WTC11 (cell line): ENCODE measurements at places on chromosomes 1 and 21. TPM values are rescaled to one million over a fixed set of nuclear protein-coding genes. Genes with fewer than 3 reads are reported as not detected.

Gene OLFML3
- 65.8 to 91.1 TPM (median 90.4 TPM) in 3 replicates for total RNA-seq

Gene RNF186
- total RNA-seq = not detected in 3 replicates

DNA sequence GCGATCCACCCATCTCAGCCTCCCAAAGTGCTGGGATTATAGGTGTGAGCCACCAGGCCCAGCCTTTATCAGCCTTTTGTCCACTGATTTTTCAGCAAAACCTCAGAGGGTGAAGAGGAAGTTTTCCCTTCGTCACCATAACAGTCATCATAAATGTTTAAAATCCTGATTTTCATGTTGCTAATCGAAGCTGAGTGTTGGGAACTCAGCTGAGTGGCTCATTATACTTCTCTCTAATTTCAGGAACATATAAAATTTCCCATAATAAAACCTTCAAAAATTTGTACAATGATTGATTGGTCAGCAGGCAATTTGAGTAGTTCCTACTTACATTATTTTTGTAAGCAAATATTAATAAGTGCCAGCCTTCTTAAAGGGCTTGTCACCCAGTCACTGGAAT lies 31.8 kb upstream of the IFNGR2 start:
- H3K4me1 ChIP-seq = peaks cover 8% of the 10 kb centered on the region
- no peak for DNase-seq
- no peak overlapping the region for H3K27ac ChIP-seq
- no peak overlapping the region for H3K4me3 ChIP-seq

- DNase-seq = no peak
- H3K4me3 ChIP-seq = peak overlapping the region; percentile 88
- peaks cover 6% of the 10 kb centered on the region for H3K4me1 ChIP-seq
- H3K27me3 ChIP-seq = peaks cover 29% of the 10 kb centered on the region
These were observed 2.2 kb upstream of the ZBTB21 start for GRCh38 chr21:42012344-42012743.

GRCh38 chr1:36326499-36326898 lies 3.1 kb upstream of the EVA1B start:
- no peaks in the 10 kb centered on the region for H3K36me3 ChIP-seq
- peaks cover 10% of the 10 kb centered on the region for H3K27me3 ChIP-seq
- no peak overlapping the region for H3K27ac ChIP-seq
- no peak for DNase-seq
- peaks cover 21% of the 10 kb centered on the region for H3K4me1 ChIP-seq
- H3K4me3 ChIP-seq = no peak overlapping the region

DNA sequence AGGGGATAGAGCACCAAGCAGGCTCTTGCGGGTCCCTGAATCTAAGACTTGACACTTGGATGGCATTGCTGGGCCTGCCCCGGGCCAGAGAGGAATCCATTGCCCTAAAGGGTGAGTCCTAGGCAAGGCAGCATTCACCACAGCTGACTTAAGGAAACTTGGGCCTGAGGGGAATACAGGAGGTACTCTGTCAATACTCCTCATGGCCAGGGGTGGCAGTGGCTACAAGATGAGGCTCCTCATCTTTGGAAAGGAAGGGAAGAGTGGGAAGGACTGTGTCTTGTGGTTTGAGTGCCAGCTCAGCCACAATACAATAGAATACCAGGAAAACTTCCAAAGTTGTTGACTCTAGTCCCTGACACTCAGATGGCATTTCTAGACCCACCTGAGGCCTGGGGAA lies 5.1 kb downstream of the KRTAP22-1 start:
- H3K4me1 ChIP-seq = no peaks in the 10 kb centered on the region
- no peak overlapping the region for H3K27ac ChIP-seq
- no peak overlapping the region for H3K4me3 ChIP-seq
- DNase-seq = peak; percentile 42
- no peaks in the 10 kb centered on the region for H3K27me3 ChIP-seq
- no peaks in the 10 kb centered on the region for H3K36me3 ChIP-seq

DNA sequence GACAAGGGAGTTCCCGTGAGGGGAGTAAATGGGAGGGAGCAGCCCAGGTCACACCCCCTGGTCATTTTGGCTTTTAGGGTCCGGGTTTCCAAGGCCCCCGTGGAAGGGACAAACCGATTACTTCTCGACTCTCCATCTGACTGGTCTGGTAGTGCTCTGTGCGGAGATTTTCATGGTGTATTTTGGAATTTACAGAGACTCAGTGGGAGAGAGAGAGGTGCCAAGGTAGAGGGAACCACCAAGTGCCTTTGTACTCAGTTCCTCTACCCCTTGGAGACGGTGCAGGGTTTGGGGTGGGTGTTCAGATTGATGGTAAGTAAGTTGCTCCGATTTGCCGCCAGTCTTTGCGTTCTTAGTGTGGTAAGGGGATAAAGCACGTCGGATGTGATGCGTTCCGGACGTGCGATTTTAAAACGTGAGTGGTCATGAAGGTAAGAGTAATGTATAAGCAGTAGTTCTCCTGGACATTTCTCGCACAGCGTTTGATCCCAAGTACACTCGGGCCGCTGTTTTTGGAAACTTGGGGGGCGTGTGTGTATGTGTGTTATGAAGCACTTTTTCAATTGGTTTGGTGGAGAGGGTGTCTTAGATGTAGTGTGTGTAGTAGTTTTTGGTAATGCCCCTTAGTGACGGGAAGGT lies 682 bp downstream of the SUCO start:
- peaks cover 48% of the 10 kb centered on the region for H3K4me1 ChIP-seq
- peaks cover 4% of the 10 kb centered on the region; the same call in 1 of the 2 replicates for H3K36me3 ChIP-seq
- H3K27me3 ChIP-seq = peaks cover 23% of the 10 kb centered on the region
- peak overlapping the region; percentile 100 for H3K4me3 ChIP-seq
- H3K27ac ChIP-seq = peak overlapping the region; percentile 99
- no peak for DNase-seq

- H3K27ac ChIP-seq = no peak overlapping the region
- H3K36me3 ChIP-seq = peaks cover 11% of the 10 kb centered on the region
- H3K27me3 ChIP-seq = no peaks in the 10 kb centered on the region
These were observed 244.2 kb upstream of the HOOK1 start for GRCh38 chr1:59570524-59570923.

GRCh38 chr1:182595641-182596240 lies 6.7 kb upstream of the RNASEL start:
- H3K27ac ChIP-seq = no peak overlapping the region
- no peaks in the 10 kb centered on the region for H3K27me3 ChIP-seq
- H3K4me3 ChIP-seq = no peak overlapping the region
- peak; percentile 84 for DNase-seq

DNA sequence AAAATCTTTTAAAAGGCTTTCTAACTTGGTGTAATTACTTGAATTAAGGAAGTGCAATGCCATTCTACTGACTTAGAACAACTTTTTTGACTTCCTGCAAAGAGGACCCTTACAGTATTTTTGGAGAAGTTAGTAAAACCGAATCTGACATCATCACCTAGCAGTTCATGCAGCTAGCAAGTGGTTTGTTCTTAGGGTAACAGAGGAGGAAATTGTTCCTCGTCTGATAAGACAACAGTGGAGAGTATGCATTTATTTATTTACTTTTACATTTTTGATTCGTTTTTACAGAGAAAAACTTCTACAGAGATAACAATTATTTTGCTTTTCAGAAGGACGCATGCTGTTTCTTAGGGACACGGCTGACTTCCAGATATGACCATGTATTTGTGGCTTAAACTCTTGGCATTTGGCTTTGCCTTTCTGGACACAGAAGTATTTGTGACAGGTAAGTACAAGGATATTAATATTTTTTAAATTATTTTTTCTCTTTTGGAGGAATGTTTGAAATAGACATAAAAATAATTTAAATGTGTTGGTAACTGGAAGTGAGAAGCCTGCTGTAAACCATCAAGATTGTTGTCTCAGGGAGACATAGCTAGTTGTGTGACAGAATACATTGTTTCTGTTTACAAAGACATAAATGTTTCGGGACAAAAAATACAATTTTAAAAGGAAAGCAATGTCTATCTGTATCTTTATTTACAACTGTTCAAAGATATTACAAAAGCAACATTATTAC lies at the start of gene PTPRC:
TSS of gene PTPRC (plus strand) at position 147 of the 742 bp plus-strand sequence. CDS start at position 376, 229 bp downstream.
- no peak within 1 kb of the TSS for H3K4me3 ChIP-seq
- peaks cover 4% of the 10 kb centered on the region for H3K4me1 ChIP-seq
- H3K27me3 ChIP-seq = no peaks in the 10 kb centered on the region
- H3K36me3 ChIP-seq = no peaks in the 10 kb centered on the region
- DNase-seq = no peak
- H3K27ac ChIP-seq = no peak within 1 kb of the TSS

DNA sequence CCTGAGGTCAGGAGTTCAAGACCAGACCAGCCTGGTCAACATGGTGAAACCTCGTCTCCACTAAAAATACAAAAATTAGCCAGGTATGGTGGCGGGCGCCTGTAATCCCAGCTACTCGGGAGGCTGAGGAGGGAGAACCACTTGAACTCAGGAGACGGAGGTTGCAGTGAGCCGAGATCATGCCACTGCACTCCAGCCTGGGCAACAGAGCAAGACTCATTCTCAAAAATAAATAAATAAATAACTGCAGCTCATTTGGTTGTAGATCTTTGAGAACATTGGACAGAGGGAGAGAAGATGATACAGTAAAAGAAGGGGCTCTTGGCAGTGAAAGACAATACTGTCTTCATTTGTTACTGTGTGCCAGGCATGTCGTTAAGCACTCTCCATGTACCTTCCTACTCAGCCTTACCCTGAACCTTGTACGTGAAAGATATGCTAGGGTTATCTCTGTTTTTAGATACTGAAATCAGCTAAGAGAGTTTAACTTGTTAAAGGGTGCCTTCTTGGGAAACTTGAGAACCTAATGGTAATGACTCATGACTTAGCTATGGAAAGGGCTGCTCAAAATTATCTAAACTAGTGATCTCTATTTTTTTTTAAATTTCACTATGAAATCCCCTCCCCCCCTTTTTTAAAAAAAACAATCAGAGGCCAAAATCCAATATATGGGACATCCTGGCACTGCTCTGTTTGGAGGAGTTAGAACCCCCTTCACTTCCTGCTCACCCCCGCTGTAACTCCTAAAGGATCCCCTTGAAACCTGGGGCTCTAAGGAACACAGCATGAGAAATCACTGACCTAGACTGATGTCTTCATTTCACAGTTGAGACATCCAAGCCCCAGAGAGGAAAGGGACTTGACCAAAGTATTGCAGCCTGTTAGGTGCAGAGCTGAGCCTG lies 6.8 kb upstream of the KPNA6 start:
- H3K4me1 ChIP-seq = no peaks in the 10 kb centered on the region
- no peaks in the 10 kb centered on the region for H3K27me3 ChIP-seq
- peaks cover 28% of the 10 kb centered on the region for H3K36me3 ChIP-seq
- H3K4me3 ChIP-seq = no peak overlapping the region
- no peak overlapping the region for H3K27ac ChIP-seq

DNA sequence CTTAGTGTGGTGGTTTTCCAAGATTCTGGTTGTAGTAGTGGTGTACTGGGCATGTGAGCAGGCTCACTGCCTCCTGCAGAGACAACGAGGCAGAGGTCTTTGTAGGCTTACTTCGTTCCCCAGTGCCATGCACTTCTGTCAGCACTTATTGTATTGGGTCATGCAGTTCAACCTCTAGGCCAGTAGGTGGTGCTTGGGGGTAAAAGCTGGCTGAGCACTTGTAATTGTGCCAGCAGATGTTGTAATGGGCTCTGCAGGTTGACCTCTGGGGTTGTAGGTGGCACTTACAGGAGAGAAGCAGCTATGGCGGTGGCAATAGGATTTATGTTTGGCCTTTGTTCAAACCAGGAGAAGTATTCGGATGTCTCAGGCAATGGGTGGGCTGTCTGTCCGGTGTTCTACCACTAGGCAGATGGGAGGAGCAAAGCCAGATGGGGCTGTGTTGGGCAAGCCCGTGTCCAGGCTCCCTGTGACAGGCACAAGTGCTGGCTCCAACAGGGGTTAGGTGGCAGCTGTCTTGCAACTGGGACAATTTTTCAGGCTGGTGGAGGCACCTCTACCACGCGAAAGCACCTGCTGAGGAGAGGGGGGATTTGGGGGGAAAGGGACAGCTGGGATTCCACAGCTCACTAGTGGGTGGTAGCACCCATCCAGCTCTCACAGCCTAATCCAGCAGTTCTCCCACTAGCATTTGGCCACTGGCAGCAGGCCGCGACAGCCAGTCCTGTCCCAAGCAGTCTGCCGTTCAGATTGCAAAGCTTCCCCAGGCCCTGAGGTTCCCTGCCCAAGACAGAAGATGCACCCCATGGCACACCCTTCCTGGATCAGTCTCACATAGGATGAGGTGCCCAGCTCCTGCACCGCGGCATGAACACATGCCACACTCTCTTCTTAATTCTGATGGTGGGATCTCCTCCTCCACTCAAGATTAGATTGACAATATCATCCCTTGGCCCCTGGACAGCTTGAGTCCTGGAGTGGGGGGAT lies 274.5 kb downstream of the CTH start:
- H3K27me3 ChIP-seq = peaks cover 2% of the 10 kb centered on the region; the same call in 1 of the 2 replicates
- no peak overlapping the region for H3K27ac ChIP-seq
- H3K36me3 ChIP-seq = no peaks in the 10 kb centered on the region
- peaks cover 10% of the 10 kb centered on the region for H3K4me1 ChIP-seq

DNA sequence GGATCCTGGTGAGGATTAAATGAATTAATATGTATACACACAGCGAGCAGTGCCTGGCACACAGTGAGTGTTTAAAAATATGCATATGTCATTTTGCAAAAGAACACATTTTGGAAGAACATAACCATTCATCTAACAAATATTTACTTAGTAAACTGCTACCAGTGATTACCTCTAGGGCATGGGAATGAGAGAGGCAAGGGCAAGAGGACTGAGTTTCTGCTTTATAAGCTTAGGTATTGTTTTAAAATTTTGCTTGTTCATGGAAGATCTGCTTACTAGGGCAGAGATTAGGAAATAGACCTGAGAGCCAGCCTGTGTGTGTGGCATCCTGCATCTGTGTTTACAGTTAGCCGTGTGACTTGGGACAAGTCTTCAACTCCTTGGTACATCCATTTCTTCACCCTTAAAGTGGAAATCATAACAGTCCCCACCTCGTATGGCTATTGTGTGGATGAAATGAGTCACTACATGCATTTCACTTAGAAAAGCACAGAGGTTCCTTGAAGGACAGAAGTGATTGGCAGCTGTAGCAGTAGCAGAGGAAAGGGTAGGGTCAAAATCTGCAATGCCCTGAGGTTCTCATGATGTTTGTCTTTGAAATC lies 198.5 kb upstream of the FMN2 start:
- no peak overlapping the region for H3K27ac ChIP-seq
- peaks cover 20% of the 10 kb centered on the region for H3K4me1 ChIP-seq
- no peak overlapping the region for H3K4me3 ChIP-seq
- no peaks in the 10 kb centered on the region for H3K27me3 ChIP-seq

DNA sequence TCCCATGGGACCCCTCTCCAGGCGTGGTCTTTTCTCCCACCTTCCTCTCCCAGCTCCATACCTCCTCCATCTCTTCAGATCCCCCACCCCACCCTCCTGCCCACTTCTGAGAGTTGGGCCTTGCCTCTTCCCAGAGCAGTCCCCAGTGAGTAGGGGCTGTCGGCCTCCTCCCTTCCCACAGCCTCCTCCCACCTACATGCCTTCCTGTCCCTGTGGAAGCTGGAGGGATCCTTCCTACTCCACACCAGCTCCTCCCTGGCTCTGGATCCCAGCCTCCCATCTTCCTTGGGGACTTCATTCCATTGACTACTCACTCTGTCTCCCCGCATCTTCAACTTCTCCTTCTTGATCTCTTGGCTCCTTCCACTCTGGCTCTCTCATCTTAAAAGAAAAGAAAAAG lies 24.9 kb downstream of the KCNQ4 start:
- no peaks in the 10 kb centered on the region for H3K36me3 ChIP-seq
- H3K4me1 ChIP-seq = peaks cover 20% of the 10 kb centered on the region
- H3K27me3 ChIP-seq = no peaks in the 10 kb centered on the region; the same call in 1 of the 2 replicates
- no peak overlapping the region for H3K27ac ChIP-seq
